ENCODE measurements at places on chromosomes 12 and 14.
A peak's percentile ranks its signal among the peaks of the same experiment; 100 is the strongest.

GRCh38 chr14:65184032-65184764 is 81.9 kb upstream of the MAX start:
- no peak for DNase-seq

- DNase-seq = no peak
Measured at GRCh38 chr12:104615048-104615561, 158.4 kb downstream of the CHST11 start.

DNA sequence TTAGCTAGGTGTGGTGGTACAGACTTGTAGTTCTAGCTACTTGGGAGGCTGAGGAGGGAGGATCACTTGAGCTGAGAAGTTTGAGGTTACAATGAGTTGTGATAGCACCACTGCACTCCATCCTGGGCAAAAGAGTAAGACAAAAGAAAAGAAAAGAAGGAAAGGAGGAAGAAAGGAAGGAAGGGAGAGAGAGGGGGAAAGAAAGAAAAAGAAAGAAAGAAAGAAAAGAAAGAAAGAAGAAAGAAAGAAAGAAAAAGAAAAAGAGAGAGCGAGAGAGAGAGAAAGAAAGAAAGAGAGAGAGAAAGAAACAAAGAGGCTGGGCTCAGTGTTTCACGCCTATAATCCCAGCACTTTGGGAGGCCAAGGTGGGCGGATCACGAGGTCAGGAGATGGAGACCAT is 10.3 kb upstream of the GNPTAB start:
- DNase-seq = no peak

- DNase-seq = no peak
Measured at GRCh38 chr14:68247676-68248268, 428.2 kb downstream of the RAD51B start.

DNA sequence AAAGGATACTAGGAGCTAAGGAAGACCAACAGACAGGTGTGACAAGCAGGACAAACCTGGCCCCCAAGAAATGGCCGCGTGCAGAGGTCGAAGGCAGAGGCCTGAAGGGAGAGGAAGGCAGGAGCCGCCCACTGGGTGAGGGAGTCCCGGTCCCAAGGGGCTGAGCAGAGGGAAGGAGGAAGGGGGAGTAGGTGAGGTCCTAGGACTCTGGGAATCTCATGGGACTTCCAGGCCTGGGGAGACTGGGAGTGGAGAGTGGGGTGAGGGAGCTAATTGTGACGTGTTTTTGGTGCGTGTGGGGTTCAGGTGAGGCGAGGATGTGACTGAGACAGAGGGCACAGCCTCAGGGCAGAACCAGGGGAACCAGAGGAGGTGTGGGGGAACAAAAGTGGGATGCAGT is 11.7 kb upstream of the FLVCR2 start:
- DNase-seq = no peak

GRCh38 chr14:90381011-90381786 is 15.6 kb upstream of the CALM1 start:
- no peak for DNase-seq

- DNase-seq = no peak
Measured at GRCh38 chr12:11228296-11228879, 41.1 kb downstream of the PRB3 start.

GRCh38 chr14:44108601-44109000 is 398.5 kb downstream of the FSCB start:
- DNase-seq = no peak

- DNase-seq = no peak
Measured at GRCh38 chr14:92635031-92635430, 113.4 kb downstream of the LGMN start.

DNA sequence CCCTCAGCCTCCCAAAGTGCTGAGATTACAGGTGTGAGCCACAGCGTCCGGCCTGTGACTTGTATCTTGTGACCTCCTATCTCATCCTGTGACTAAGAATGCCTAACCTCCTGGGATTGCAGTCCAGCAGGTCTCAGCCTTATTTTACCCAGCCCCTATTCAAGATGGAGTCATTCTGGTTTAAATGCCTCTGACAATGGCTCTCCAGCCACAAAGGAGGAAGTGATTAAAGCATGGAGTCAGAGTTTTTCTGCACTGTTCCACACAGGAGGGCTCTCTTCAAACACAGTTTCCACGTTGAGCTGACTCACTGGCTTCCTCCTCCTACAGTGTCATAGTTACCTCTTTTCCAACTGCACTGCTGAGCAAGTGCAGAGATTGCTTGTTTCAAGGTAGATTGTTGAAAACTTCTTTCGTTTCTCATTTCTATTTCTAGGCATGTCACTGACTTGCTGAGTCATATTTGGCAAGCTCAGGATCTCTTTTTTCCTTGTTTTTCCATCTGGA is 383.8 kb downstream of the PCNX1 start:
- peak; percentile 50 for DNase-seq

DNA sequence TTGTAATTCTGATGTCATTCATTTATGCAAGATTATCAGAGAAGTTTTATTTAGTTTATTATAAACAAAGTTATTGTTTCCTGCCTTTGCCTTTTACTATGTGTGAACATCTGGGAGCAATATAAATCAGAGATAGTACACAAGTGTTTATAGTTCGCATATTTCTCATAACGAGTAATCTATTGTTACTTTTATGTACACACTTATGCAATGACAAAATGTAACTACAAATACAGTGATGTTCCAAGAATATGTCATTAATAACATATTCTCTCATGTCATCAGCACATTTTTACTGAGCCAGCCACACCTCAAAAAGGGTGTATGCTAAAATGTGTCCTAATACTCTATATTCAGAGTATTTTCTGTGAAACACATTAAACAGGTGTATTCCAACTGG is 243.2 kb downstream of the ALX1 start:
- DNase-seq = no peak

DNA sequence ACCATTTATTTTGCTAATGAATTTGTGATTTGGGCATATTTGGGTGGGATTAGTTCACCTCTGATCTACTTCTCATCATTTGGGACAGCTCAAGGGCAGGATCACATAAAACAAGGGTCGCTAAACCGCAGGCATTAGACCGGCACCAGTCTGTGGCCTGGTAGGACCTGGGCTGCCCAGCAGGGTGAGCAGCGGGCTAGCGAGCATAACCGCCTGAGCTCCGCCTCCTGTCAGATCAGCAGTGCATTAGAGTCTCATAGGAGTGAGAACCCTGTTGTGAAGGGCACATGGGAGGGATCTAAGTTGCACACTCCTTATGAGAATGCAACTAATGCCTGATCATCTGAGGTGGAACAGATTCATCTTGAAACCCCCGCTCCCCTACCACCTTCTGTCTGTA is 785.3 kb downstream of the TRHDE start:
- no peak for DNase-seq

DNA sequence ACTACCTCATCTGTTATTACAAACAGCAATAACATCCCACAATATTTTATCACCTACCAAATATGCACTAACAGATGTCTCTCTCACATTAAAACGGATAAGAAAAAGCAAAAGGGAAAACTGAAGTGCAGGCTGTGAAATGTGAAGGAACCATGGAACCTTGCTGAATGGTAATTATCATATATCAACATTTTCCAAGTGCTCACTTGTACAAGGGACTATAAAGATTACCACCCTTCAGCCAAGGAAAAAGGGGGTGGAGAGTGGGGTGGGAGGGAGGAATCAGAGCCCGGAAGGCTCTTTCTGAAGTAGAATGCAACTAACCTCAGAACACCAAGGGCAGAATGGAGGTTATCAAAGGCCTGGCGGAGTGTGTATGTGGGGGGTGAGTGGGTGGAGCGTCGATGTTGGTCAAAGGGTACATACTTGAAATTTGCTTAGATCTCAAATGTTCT is 1.2 kb downstream of the SNX6 start:
- DNase-seq = peak; percentile 66

DNA sequence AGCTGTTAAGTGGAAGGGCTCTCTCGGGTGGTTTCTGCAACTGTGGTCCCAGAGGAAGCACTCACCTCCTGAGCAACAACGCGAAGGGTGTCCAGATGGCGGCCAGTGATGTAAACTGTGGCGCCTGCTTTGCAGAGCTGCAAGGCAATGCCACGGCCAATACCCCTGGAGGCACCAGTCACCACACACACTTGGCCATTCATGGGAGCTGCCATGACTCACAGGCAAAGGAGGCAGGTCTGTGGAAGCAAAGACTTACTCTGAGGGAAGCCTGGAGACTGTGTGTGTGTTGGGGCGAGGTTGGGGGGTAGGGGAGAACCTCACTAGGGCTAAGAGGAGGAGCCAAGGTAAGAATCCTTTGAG is 707 bp downstream of the DHRS1 start:
- DNase-seq = no peak

DNA sequence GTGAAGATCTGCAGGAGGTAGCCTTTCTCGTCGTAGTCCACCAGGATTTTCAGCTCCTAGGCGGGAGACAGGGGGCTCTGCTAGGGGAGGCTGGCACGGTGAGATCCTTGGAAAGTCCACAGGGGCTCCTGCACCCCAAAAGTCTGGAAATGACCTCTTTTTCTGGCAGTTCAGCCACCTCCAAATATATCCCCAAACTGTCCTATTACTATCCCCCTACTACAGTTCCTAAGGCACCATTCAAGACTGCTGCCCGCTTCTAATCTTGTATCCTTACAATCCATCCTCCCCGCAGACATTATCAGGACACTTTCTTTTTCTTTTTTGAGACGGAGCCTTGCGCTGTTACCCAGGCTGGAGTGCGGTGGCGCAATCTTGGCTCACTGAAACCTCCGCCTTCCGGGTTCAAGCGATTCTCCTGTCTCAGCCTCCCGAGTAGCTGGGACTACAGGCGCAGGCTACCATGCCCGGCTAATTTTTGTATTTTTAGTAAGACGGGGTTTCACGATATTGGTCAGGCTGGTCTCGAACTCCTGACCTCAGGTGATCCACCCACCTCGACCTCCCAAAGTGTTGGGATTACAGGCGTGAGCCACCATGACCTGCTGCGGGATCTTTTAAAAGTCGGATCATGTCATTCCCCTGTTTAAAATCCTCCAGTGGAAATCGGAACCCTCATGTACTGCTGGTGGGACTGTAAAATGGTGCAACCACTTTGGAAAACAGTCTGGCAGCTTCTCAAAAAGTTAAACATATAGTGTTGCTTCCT is 18.5 kb downstream of the HPD start:
- no peak for DNase-seq

DNA sequence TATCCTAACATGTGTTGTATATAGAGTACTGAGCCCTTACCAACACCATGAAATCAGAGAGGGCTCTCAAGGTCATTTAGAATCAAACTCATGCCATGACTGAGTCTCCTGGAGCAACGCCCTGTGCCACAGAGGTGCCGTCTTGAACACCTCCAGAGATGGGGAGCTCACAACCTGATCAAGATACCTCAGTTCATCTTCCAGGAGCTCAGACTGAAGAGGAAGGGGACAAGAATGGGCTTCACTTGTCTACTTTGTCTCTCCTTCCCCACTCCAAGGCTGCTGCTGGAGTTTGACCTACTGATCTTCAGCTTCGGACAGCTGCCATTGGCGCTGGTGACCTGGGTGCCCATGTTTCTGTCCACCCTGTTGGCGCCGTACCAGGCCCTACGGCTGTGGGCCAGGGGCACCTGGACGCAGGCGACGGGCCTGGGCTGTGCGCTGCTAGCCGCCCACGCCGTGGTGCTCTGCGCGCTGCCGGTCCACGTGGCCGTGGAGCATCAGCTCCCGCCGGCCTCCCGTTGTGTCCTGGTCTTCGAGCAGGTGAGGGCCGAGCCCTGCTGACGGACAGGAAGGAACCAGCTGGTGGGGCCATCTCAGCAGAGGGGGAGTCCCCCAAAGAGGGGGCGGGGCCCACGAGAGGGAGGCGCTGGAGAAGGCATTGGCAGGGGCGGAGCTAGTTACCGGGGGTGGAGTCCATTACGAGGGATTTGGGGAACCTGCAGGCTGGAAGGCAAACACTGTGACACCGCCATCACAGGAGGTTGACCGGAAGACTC is 12.0 kb downstream of the SOAT2 start:
- no peak for DNase-seq

GRCh38 chr14:81859046-81859445 is 325.4 kb upstream of the SEL1L start:
- no peak for DNase-seq

DNA sequence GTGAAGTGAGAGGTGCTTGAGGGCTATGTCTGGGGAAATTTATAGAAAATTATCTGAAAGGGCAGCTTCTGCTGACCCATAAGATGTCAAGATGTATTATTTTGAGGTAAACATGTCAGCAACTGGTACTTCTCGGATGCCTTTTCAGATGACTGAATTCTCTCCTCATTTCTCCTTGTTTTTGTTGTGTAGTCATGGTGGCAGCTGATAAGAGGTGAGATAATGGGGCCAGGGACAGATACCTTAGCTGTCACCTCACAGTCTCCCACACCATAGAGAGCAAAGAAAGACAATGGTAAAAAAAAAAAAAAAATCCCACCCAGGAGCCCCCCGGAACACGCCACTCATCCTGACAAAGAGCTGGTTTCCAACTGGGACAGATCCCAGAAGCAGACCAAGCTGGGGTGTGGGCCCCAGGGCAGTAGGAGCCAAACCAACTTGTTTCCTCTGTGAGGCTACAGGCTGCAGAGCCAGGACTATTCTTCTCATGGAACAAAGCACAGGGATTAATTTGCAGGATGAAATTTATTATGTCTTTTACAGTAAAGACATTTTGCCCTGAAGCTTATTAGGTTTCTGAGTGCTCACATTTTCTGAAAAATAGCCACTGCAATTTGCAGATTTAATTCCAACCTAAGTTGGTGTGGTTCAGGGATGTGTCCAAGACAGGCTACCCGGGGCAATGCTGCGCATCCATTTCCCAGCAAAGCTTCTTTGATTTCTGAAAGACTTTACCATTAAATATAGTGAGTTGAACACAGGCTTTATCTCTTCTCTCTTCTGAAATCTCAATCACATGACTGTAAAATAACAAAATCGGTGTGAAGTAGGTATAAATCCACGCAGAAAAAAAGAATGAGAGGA is 52.2 kb downstream of the NDUFA12 start:
- DNase-seq = no peak

GRCh38 chr14:52692248-52692962 is 3.0 kb downstream of the ERO1A start:
- peak; percentile 10 for DNase-seq

DNA sequence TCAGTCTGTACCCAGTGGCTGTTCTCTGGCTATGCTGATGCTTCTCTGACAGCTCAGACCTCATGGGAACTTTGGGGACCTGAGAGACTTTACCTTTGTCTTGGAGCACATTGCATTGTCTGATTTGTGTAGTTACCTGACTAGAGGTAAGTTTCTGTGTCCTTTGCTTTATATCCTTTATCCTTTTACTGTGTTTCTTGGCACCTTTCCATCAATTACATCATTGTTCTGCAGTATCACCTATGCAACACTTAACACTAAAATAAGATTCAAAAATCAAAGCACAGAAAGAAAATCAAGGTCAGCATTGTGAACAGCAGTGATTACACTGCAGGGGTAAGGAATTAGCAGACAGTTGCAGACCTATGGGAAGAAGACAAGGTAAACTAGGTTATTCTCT is 43.8 kb downstream of the SLC35F4 start:
- no peak for DNase-seq

DNA sequence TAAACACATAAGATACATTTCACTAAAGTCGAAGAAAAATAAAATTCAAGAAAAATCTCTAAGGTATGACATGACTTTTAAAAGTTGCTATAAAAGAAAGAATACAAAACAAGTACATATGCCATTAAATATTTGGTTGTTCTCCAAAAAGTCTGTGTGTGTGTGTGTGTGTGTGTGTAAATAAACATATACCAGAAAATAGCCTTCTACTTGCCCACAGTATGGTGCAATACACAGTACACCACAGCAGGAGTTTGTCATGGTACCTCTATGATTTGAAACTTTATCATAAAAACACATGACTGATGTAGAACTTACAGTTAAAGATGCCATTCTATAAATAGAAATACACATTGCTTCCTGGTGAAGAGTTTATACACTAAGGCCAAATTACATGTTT is 692.7 kb upstream of the MGAT4C start:
- no peak for DNase-seq

GRCh38 chr12:109710205-109710746 is 3.3 kb upstream of the FAM222A start:
- no peak for DNase-seq

Measured in CD4-positive, alpha-beta T cell treated with Interferon alpha-2 for 1 hour (primary cell).